ENCODE measurements at places on chromosomes 3 and 15.

DNA sequence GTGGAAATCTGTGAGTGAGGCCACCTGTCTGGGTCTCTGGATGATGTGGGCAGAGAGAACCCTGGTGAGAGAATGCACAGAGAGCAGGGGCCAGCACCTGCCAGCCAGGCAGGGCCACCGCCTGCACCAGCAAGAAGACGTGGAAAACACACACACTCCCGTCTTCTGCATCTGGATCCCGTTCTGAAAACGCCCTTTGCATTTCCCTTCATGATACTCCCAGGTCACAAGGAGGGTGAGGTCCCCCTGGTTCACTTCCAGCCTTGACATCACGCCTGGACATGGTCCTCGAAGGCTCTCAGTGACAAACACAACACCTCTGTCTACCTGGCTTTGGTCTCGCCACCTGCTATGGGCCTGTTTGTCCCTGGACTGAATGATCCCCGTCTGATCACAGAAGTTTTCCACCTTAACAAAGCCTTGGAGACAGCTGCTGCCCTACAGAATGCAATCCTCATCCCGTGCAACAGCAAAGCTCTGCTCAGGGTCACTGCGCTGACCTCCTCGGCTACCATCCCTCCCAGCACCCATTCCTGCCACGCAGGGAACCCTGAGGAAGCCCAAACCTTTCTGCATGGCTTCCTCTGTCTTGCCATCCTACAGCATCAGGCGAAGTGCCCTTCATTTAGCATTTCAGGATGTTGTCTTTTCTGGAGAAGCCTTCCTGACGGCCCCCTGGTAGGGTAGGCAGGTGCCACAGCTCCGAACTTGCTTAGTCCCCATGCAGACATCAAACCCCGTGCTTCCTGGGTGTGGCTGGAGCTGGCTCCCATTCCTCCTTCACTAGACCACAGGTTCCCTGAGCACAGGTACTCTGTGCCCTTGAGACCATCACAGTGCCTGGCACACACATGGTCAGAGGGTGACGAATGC, 122.5 kb downstream of the ATP10A start:
- DNase-seq = no peak

- no peak for DNase-seq
These were observed 117.8 kb downstream of the TMEM266 start for GRCh38 chr15:76177491-76178040.

DNA sequence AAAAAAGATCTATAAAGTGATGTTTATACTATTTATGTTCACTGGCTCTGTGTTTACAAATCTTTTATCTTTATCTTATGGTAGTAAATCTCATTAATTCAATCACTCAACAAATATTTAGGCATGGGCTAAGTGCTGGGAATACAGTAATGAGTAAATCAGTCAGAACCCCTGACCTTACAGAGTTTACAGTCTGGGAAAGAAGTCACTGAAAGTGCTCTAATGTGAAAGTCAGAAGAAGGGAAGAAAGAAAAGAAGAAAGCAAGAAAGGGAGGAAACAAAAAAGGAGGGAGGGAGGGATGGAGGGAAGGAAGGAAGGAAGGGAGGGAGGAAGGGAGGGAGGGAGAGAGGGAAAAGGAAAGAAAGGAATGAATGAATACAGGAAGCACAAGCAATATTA, 96.8 kb upstream of the SOX2 start:
- no peak for DNase-seq

- DNase-seq = no peak
These were observed 17.1 kb downstream of the PML start for GRCh38 chr15:74011610-74012009.

DNA sequence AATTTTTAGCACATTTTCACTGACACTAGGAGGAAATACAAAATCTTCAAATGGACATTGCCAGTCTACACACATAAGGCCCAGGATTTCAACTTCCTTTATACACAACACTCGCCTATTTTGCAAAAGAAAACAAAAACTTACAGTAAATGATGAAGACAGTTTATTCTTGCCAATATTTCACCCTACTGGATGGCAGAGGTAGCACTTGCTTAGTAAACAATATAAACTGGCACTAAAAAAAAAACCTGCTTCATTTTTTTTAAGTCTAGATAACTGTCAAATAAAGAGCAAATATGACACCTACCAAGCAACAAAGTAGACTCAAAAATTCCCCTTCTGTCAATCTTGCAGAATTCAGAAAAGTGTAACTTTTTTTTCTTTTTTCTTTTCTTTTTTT, 204.0 kb downstream of the VPS13C start:
- no peak for DNase-seq

GRCh38 chr3:46517016-46517783, 19.4 kb downstream of the RTP3 start:
- DNase-seq = no peak

- DNase-seq = no peak
These were observed 35.5 kb downstream of the ASTE1 start for GRCh38 chr3:130991126-130991525.

DNA sequence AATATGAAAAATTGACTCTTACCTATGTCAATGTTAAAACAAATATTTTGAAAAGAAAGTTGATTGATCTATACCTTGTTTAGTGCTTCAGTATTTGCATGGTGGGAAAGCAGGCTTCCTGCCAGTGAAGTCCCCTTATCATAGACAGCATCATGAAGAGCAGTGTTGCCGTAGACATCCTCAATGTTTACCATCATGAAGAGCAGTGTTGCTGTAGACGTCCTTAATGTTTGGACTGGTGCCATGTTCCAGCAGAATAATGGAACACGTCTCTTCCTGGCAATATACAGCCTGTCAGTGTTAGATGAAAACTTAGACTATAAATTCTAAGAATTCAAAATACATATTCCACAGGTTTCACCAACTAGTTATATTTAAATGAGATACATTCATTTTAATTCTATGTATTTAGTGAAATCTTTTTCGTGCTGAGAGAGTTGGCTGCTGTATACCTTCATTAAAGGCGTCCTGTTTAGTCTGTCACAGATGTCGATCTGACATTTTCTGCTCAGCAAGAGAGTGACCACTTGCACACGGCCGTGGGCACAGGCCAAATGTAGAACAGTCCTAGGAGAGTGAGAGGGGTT, 116.8 kb downstream of the LMLN start:
- DNase-seq = no peak
